ENCODE measurements at places on chromosomes 4 and X. TPM values are rescaled to one million over a fixed set of nuclear protein-coding genes. Genes with fewer than 3 reads are reported as not detected.

TMEM184C gene
- 23.4 TPM for total RNA-seq

DNA sequence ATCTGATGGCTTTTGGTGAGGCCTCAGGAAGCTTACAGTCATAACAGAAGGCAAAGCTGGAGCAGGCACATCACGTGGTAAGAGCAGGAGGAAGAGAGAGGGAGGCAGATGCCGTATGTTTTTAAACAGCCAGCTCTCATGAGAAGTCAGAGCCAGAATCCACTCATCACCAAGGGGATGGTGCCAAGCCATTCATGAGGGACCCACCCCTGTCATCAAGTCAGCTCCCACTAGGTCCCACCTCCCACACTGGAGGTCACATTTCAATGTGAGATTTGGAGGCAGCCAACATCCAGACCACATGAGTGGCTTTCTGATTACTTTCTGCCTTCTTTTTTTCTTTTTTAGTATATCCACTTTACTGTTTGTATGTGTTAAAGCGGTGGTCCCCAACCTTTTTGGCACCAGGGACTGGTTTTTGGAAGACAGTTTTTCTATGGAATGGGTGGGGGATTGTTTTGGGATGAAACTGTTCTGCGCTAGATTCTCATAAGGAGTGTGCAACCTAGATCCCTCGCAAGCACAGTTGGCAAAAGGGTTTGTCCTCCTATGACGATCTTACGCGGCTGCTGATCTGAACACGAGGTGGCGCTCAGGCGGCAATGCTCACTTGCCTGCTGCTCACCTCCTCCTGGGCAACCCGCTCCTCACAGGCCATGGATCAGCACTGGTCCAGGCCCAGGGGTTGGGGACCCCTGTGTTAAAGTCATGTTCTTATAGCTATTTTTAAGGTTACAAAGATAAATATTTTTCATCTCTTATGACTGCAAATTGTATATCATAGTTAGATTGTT, 61.7 kb downstream of the SLIT2 start:
- no peak for DNase-seq

XAGE1A gene
- total RNA-seq: not detected

- no peak for DNase-seq
Measured at GRCh38 chrX:49210406-49210805, 10.4 kb upstream of the SYP start.

- DNase-seq: peak; percentile 24
Measured at GRCh38 chrX:2928583-2929434, at the start of gene ARSD. TSS of gene ARSD (minus strand) at chrX:2929339. CDS start at chrX:2929275, 64 bp downstream.

MAOB gene
- 0.20 TPM for total RNA-seq

GRCh38 chr4:77798385-77798784, 20.8 kb downstream of the CNOT6L start:
- DNase-seq: no peak

DNA sequence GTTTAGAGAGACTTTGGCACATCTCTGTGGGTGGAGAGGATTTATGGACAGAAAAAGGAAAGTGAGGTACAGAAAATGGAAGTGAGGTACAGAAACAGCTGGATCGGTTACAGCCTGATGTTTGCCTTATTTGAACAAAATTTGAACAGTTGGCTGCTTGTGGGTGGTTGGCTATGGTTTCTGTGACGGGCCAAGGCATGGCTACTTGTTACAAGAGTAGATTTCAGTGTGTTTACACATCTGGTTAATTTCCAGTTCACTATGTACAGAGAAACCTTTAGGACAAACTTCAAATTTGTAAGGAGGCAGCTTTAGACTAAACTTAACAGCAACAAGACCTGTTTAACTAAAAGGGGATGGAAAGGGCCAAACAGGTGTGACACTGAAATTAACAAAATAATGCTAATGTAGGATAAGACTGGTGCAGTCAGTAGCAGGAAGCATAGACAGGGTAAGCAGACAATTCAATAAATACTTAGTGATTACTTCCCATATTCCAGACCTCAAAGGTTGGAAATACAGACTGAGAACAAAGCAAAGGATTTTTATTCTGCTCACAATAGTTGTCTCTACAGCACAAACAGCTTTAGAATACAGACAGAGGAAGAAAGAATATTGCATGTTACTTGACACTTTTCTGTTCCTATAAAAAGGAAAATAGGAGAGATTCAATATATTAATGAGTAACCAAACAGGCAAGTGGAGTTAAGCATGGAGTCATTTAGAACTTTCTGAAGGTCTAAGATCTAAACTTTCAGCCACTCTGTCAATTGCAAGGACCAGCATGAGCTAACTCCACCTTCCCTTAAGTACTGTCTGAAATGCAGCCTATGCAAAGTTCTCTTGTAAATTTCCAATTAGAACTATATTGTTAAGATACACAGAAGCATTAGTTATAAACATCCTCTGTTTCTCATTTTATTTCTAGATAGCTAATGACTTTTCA, 294.4 kb upstream of the FAT4 start:
- no peak for DNase-seq

PRDM8 gene
- 15.1 TPM for total RNA-seq

EVC gene
- 0.40 TPM for total RNA-seq

ZDHHC9 gene
- total RNA-seq: 7.6 TPM

- no peak for DNase-seq
Measured at GRCh38 chr4:41331224-41331623, 74.5 kb downstream of the UCHL1 start.

MTCP1 gene
- 24.0 TPM for total RNA-seq

GRCh38 chr4:36241771-36242170, 2.5 kb downstream of the ARAP2 start:
- no peak for DNase-seq

KLB gene
- total RNA-seq: 0.06 TPM

CXorf49 gene
- total RNA-seq: not detected

CENPE gene
- total RNA-seq: 5.1 TPM

- DNase-seq: no peak
Measured at GRCh38 chr4:4641661-4642495, 100.0 kb upstream of the STX18 start.

DNA sequence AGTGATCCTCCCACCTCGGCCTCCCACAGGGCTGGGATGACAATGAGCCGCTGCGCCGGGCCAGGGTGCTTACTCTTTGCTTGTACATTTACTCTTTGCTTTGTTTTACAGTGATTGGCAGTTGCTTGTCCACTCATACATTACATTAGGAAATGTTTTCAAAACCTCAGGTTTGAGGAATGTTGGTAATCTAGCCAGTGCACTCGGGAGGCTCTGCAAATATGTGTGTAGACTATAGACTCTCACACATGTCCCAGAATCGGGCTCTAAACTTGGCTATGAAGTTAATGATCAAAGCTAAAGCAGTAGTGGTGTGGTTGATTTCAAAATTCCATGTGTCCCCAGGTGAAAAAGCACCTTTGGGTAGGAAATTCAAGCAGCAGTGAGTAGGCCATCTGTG, 20.5 kb downstream of the TRMT44 start:
- DNase-seq: no peak

CXCL1 gene
- total RNA-seq: not detected

GRCh38 chr4:113524096-113524495, 237.4 kb downstream of the CAMK2D start:
- DNase-seq: no peak

DNA sequence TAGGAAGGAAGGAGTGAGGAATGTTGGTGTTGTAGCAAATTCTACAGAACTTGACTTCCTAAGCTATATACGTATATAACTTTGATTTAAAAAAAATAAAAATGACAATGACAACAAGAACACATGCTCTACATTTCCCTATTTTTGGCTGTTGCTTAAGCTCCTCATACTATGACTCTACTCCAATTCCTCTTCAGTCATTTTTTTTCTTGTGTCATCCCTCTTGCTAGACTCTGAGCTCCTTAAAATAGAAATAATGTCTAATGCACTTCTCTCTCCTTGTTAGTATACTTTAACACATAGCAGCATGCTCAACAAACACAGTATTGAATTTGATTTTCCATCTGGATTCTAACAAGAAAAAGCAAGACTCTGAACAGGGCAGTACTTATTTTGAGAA, 144.0 kb downstream of the HDX start:
- DNase-seq: no peak

DNA sequence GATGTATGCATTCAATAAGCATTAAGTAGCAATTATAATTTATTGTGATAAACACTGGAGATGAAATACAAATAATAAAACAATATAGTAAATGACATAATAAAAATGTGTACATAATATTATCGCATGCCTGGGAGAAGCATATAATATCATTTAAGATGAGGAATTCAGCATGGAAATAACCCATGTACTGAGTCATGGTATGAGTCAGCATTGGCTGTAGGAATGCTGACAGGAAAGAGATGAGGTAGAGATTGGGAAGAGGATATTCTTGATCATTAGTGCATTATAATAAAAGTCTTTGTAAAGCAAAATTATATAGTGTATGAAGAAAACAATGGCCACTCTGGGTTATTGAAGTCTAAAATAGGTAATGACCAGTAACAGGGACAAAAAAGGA, 82.8 kb downstream of the MAGEB10 start:
- DNase-seq: no peak

GRCh38 chrX:39972340-39972739, 125.4 kb downstream of the BCOR start:
- DNase-seq: no peak

GRCh38 chr4:101806914-101807313, 16.4 kb downstream of the BANK1 start:
- DNase-seq: no peak

GRCh38 chr4:108794136-108794535, 31.3 kb upstream of the ETNPPL start:
- DNase-seq: no peak

Measured in T-cell (primary cell).